Activated CD4-positive, CD25-positive, alpha-beta regulatory T cell (primary cell): ENCODE measurements at places on chromosomes 3 and 15.

GRCh38 chr3:58063022-58063815, 55.0 kb downstream of the FLNB start:
- no peak for DNase-seq

DNA sequence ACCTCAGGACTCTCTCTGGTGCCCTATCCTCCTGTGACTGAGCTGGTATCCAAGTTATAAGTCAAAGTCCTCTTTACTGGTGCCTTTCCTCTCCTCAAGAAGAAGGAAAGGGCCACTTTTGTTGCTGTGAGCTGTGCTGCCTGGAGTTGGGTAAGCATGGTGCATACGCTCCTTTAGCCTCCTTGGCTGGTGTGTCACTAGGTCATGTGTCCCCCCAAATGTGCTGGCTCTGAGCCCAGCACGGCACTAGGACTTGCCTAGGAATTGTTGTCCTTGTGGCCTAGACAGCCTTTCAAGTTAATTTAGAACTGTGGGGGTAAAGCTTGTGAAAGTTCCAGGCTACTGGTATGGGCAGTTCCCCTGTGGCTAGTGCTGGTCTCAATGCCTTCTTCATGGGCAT, 113.8 kb downstream of the UBE2E2 start:
- DNase-seq: no peak

DNA sequence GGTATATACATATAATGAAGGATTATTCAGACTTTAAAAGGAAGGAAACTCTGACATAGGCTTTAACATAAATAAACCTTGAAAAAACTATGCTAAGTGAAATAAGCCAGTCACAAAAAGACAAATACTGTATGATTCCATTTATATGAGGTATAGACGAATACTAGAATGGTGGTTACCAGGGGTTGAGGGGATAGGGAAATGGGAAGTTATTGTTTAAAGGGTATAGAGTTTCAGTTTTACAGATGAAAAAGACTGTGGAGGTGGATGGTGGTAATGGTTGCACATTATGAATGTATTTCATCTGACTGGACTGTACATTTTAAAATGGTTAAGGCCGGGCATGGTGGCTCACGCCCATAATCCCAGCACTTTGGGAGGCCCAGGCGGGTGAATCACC, 41.7 kb downstream of the FRMD5 start:
- no peak for DNase-seq

- DNase-seq: no peak
Measured at GRCh38 chr3:170360466-170360865, 3.0 kb downstream of the SKIL start.

- DNase-seq: no peak
Measured at GRCh38 chr3:131981323-131981722, 53.5 kb downstream of the CPNE4 start.

GRCh38 chr3:134485075-134485717, 589 bp downstream of the ANAPC13 start:
- no peak for DNase-seq

GRCh38 chr15:30941520-30941919, 37.8 kb downstream of the FAN1 start:
- DNase-seq: no peak

GRCh38 chr3:73586190-73586589, 38.6 kb downstream of the PDZRN3 start:
- no peak for DNase-seq

DNA sequence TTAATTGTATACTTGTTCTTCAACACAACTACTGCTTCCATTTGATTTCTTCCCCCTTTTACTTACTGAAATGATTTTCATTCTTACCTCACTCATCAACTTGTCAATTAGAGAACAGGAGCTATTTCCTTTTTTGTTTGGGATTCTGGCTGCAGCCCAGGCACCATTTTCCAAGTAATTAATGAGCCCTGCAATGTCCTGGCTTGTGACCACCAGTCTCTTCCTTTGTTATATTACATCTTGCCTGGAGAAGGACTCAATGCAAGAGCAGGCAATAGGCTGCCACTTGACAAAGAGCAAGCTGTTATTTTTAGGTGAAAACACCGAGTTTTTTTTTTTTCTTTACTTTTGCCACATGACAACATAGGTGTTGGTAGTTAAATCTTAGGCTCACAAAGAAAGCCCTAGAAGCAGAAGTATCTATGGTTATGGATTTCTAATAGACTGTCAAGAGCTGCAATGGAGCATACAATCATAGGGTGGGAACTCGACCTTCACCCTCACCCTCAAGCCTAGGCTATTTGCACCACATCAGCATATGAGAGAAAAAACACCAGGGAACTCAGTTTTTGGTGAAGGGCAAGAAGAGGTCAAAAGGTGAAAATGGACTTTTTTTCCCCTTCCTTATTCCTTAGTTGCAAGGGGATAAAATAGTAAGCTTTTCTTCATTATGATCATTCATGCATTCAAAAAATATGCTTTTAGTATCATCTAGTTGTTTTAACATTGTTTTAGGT, 114.9 kb downstream of the TNIK start:
- no peak for DNase-seq

- no peak for DNase-seq
Measured at GRCh38 chr3:177461765-177462164, 264.5 kb upstream of the TBL1XR1 start.

DNA sequence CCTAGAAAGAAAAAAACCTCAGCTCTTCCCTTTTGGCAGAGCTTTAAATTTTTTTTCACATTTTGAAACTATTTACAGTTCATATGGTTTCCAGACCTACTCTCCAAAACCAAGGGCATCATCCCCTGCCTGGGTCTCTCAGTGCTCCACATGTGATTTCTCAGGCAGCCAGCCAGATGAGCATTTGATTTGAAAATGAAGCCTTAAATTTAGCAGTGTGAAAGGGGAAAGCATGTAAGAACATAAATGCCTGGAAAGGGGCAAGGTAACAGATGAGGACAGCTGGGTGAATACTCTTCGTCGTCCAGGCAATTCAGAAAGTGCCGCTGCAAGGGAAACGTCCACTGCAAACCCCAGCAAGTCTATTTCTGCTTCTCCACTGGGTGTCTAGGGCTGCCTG, 94.8 kb downstream of the ATP8B4 start:
- DNase-seq: no peak

GRCh38 chr15:64739577-64740143, 35.7 kb downstream of the RBPMS2 start:
- no peak for DNase-seq

GRCh38 chr3:183099838-183100204, 525 bp upstream of the MCCC1 start:
- no peak for DNase-seq

GRCh38 chr3:139491027-139491700, 14.8 kb upstream of the RBP2 start:
- no peak for DNase-seq

GRCh38 chr3:126523745-126524428, at the start of gene CHST13:
TSS of gene CHST13 (plus strand) at chr3:126524155. CDS start at chr3:126524333, 178 bp downstream.
- no peak for DNase-seq
